ENCODE measurements at places on chromosomes 16 and 17. TPM values are rescaled to one million over a fixed set of nuclear protein-coding genes. Genes with fewer than 3 reads are reported as not detected.

DNA sequence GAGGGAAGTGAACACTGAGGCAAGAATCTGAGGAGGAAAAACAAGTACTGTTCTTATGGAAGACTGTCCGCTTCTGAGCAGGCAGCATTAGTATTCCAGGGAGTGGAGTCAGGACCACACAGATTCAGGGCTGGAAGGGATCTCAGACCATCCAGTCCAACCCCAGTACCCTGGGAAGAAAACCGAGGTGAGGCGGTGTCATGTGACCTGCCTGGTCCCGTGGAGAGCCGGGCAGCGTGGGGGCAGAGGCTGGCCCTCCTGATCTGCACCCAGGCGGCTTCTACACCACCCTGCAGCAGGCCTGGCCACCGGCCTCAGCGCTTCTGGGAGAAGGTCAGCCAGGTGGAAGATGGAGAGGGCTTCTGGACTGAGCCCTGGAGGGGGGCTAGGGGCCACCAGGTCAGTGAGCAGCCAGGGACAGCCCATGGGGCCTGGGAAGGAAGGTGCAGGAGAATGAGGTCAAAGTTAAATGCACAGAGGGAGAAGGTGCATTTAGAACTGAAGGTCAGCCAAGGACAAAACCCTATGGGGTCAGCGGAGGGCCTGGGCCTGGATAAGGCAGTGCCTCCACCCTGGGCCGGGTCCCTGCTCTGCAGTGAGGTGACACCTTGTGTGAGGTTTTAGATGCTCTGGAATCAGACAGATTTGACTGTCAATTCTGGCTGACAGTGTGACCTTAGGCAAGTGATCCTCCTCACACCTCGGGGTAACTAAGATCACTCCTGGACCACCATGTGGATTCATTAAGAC is 45.9 kb downstream of the VAC14 start:
- no peak for DNase-seq

DNA sequence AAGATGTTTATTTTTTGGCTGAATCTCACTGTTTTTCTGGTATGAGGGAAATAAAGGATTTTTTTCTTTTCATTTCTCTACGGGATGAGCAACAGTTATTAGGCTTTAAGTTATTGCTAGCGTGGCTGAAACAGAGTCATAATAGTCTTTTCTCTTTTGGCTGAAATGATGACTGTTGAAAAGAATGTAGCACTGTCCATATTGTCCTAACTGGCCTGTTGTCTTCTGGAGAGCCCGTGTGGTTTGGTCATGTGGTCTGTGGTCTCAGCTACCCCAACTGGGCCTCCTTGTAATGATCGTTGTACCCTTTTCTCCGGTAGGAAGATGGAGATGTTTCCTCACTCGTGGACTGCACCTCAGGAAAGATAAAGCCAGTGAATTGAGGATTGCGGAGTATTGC is 36.6 kb downstream of the EPN2 start:
- no peak for DNase-seq

GRCh38 chr16:11691771-11692170 is 23.5 kb downstream of the SNN start:
- no peak for DNase-seq

GRCh38 chr17:77704048-77704815 is 254.3 kb upstream of the TNRC6C start:
- DNase-seq, result no peak

DNA sequence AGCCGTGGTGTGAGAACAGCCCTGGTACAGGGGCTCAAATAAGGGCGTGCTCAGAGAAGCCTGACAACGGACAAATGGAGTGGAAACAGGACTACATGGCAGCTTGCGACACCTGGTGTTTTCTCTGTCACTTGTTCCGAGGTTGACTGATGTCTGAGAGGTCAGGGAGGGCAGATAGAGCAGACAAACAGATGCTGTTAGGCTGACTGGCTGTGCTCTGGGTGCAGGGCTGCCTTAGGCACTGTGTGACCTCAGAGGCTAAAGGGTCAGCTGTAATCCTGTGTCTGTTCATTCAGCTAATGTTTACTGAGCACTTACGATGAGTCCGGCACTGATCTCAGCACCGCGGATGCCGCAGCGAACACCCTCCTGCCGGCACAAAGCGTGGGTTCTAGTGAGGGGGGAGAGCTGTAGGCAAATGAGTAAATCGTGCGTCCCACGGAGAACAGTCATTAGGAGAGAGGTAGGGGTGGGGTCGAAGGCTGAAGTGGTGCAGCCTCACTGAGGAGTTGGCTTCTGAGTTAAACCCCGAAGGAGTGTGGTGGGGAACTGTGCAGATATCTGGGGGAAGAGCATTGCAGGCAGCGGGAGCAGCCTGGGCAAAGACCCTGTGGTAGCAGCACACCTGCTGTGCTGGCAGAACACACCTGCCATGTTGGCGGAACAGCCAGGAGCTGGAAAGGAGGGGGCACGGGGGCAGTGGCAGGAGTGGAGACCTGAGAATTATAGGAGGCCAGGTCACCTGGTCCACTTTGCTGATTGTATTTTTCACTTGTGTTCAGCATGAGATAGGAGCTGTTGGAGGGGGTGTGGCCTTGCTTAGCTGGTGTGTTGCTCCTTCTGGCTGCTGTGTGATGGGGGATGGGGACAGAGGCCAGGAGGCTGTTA is 35.0 kb downstream of the GPT2 start:
- no peak for DNase-seq

- DNase-seq, result no peak
These were observed 79.7 kb downstream of the PLD6 start for GRCh38 chr17:17126131-17127110.

GRCh38 chr17:14731591-14731990 is 430.7 kb downstream of the HS3ST3B1 start:
- DNase-seq, result no peak

DNA sequence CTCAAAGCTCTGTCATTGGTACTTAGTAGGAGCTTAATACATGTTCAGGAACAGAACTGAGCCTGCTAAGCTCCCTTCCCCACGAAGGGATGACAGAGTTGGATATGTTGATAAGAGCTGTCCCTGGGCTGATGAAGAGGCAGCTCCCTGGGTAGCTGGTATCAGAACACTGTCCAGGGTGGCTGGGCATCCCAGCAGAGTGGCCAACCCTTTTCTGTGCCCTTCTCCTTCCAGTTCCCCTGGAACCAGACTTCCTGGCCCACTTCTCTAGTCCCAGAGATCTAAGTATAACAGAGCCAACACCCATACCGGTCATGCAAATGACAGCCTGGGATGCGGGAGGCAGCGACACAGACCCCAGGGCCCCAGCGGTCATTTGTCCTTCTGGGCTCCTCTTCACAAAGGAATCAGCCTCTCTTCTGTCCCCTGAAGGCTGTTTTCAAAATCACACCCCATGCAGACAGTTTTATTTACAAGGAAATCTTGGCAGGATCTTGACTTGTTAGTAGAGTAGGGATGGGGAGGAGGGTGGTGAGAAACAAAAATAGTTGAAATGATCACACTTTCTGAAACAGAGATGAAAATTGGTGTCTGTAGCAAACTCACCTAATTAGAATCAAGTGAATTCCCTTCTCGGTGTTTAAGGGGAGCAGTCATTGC is 1.4 kb upstream of the RHBDL3 start:
- no peak for DNase-seq

DNA sequence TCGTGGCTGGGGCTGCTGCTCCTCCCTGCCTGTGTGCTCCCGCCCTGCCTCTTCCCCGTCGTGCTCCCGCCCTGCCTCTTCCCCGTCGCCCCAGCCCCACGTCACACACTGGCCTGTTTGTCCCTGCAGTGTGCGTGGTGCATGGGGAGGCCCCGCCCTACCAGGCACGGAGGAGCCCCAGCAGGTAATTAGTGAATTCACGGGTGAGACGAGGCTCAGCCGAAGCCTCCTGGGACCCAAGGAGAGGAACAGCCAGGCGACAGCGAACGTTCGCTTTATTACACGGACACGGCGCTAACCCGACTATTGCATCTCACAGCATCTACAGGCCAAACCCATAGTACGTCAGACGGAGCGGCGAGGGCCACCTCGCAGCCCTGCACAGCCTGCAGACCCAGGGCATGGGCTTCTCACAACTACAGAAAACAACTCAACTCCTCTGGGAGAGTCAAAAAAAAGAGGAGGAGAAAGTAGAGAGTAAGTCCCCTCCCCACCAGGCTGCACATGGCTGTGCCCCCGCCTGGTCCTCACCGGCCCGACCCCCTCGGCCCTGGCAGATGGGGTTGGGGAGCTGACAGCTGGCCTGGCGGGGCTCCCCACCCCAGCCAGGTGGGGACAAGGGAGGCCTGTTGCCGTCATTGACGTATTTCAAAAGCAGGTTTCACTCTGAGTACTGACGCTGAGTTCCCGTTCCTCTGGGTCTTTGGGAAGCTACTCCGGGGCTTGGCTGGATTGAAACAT is 4.3 kb upstream of the PABPN1L start:
- no peak for DNase-seq

GRCh38 chr17:48541036-48541576 is 3.8 kb downstream of the HOXB2 start:
- DNase-seq, result no peak

DNA sequence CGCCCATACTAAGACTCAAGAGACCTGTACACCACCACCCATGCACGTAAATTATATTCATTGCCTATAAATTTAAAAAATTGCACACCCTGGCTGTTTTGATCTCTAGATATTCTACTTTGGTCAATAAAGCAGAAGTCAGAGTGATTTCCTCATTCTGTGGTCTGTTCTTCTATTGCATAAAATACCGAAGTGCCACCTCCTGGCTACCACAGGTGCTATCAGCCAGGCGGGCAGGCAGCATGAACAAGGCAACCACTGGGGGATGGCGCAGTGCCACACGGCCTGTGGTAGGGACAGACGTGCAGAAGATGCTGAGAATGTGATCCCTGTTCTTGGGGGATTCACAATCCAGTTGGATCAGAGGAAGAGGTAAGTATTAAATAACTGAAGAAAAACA is 122.3 kb downstream of the CDK5R1 start:
- DNase-seq, result no peak

- DNase-seq, result no peak
These were observed 23.8 kb downstream of the OGFOD1 start for GRCh38 chr16:56475201-56475600.

DNA sequence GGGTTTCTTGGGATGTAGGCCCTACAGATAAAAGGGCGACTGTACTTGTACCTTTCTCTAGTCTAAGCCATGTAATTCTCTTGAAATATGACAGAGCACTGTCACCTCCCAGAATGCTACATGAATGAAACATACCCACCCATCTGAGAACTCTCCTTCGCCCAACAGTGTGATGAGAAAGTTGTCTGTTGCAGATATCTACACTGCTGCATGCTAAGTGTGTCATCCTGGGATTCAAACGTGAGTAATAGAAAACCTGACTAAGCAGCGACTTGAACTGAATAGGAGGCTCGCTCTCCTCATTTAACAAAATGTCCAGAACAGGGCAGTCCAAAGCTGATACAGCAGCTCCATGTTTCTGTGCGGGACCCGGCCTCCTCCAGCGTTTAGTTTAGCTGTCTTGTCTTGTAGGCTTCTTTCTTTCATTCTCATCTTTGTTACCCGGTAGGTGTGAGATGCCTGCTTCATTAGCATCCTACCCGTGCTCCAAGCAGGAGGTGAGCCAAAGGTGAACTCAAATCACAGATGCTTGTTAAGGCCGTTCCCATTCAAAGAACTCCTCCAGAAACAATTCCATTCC is 211.9 kb downstream of the PRKCA start:
- no peak for DNase-seq

- DNase-seq, result no peak
These were observed 135.4 kb upstream of the CHMP6 start for GRCh38 chr17:80855948-80856862.

GRCh38 chr16:25006504-25007056 is 8.6 kb downstream of the ARHGAP17 start:
- DNase-seq, result no peak

- no peak for DNase-seq
These were observed 107.0 kb downstream of the CYLD start for GRCh38 chr16:50848755-50849514.

GRCh38 chr16:11407047-11407982 is 62.1 kb downstream of the RMI2 start:
- DNase-seq, result peak; percentile 55

GRCh38 chr17:20120836-20121235 is 111.7 kb downstream of the SPECC1 start:
- DNase-seq, result no peak

NOS2 gene
- polyA plus RNA-seq, result 2.0 TPM

TMEM98 gene
- 215 TPM for polyA plus RNA-seq

MYH13 gene
- polyA plus RNA-seq, result 0.14 TPM

TMEM204 gene
- 23.6 TPM for polyA plus RNA-seq

C17orf113 gene
- 4.5 TPM for polyA plus RNA-seq

KCNH6 gene
- polyA plus RNA-seq, result 2.1 TPM

TMEM238L gene
- polyA plus RNA-seq, result 6.6 TPM

HLF gene
- polyA plus RNA-seq, result 5.7 TPM

C17orf50 gene
- not detected for polyA plus RNA-seq

TMC8 gene
- polyA plus RNA-seq, result 2.7 TPM

PRR35 gene
- 20.3 TPM for polyA plus RNA-seq

Data from left renal cortex interstitium (tissue), 4 donors.